ENCODE measurements at places on chromosomes 16 and 17. TPM values are rescaled to one million over a fixed set of nuclear protein-coding genes. Genes with fewer than 3 reads are reported as not detected.
A peak's percentile ranks its signal among the peaks of the same experiment; 100 is the strongest.

DNA sequence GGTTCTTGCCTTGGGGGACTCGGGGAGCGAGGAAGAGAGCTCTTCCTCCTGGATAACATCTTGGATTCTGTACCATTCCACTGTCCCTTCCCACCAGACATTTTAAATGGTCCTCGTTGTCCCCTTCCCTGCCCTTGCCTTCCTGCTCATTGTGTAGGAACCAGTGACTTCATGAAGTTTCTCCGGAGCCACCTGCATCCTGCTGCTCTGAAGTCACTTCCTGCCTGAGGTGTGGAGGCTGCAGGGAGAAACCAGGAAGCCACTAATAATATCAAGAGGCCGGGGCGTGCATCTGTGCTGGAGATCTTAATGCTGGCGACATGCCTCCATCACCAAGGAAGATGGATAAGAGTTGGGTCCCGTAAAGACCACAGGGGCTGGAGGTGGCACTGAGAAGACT lies 6.2 kb upstream of the SLC16A13 start:
- peak; percentile 69 for DNase-seq

DNA sequence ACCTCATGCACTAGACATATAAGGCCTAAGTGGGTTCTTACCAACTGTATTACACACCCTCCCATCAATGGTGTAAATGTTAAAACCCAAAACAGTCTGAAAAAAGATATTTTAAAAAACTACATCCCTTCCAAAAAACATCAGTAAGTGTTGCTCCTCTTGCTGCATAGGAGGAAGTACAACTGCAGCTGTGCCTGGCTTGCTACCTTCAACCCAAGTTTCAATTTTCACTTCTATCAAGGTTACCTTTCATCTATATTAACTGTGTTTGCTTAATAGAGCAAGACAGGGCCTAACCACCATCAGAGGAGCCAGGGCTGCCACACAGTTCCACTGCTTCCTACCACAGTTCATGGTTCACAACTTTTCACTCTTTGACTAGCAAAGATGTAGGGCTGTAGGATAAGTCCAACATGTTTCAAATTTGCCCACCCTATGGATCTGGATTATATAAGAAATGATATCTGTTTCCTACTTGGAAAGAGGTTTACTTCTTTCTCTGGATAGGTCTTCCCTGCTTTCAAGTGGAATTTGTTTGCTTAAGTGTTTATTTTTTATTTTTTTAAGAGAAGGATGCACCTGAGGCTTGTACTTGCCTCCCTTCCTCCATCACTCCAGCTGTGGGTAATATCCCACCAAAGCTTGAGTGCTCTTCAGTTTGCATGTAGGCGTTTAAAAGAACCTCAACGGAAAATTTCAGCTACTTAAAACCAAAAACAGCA lies 56.7 kb downstream of the GRB7 start:
- DNase-seq, result no peak

DNA sequence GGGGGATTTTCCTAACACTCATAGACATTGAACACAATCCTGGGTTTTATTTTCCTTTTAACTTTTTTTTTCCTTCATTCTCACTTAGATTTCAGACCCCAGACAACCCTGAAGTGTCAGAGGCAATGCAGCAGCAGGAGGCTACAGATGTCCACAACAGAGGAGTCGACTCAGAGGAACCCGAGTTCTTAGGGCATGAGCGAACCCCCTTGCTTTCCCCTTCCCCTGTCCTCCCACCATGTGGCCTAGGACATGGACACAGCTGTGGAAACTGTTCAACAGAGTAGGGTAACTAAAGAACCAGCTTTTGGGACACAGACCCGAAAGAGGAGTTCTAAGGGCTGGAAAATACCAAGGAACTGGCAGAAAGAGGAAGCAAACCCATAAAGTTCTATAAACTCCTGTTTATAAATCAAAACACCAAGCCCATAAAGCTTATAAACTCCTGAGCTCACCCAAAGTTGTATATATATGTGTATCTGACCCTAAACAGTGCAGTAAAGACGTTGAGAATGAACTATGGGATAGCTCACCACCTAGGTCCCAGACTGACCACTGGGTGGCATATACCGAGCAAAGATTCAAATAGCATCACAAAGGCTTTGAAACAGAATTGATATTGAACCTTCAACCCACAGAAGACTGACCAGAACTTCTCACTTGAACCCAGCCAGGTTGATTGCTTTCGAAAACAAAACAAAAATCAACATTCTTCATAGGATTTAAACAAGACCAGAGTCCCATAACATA lies 33.9 kb downstream of the CMTM4 start:
- DNase-seq, result no peak

- peak; percentile 76 for DNase-seq
Measured at GRCh38 chr16:70437582-70438557, 1.0 kb downstream of the ST3GAL2 start.

The SEPTIN1 gene
- total RNA-seq, result 3.3 TPM

The SLC16A6 gene
- 7.2 TPM for total RNA-seq

The GJD3 gene
- total RNA-seq, result 3.6 TPM

DNA sequence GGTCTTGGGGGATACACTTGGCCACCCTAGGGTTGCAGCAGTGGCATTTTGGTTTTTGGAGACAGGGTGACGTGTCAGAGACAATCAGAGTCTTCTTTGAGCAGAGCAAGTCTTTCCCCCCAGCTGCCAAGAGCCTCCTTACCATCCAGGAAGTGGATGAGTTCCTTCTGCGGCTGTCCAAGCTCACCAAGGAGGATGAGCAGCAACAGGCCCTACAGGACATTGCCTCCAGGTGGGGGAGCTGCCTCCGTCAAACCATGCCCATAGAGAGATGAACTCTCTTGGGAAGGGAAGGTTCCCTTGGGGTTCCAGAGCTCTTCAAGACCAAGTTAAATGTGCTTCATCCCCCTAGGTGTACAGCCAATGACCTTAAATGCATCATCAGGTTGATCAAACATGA lies 11.3 kb downstream of the LIG3 start:
- DNase-seq, result no peak

DNA sequence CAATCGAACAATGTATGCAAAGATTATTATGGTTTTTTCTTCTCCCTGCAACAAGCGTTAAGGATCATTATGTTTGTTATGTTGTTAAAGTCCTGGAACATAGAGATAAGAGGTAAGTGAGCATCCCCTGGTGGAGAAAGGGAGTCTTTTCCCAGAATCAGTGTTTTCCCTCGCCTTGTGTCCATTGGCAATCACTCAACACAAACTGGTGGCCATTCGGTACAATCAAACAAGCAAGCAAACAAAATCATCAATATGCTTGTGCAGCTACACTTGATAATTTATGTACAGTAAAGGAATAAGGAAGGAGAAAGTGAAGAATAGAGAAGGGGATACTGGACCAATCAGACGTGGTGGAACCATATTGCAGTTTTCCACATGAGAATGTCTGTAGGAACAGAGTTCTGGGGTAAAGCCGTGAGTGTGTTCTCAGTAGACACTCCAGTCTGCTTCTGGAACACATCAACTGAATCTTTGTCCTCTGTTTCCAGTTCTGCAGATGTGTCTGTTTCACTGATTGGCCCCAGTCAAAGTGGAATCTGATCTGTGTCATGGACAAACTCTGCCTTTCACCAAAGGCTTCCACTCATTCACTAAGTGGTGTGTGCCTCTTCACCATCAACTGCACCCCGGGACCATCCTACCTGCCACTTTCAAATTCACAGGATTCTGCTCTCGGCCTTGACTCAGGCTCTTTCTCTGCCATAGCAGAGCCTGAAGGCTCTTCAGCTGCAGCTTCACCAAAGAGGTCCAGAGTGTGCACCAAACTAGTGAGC lies 169.5 kb downstream of the AHSP start:
- peak; percentile 68 for DNase-seq

DNA sequence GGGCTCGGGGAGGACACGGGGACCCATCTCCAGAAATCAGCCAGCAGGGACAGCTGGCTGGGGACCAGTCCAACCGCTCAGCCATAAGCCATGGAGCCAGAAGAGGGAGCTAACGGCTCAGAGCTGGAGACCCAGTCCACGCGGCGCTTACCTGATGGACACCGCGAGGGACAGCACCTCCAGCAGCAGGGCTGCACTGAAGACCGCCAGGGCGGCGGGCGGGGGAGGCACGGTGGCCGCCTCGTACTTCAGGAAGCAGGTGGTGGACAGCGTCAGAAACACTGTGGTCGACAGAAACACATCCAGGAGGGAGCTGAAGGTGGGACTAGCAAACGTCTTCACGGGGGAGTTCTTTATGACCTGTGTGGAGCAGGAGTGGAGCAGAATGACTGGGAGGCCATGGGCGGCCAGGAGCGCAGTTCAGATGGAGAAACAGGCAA lies 102.6 kb upstream of the CREBBP start:
- DNase-seq, result peak; percentile 78

GRCh38 chr16:48054881-48055601 lies 100.8 kb downstream of the ABCC12 start:
- DNase-seq, result peak; percentile 53

DNA sequence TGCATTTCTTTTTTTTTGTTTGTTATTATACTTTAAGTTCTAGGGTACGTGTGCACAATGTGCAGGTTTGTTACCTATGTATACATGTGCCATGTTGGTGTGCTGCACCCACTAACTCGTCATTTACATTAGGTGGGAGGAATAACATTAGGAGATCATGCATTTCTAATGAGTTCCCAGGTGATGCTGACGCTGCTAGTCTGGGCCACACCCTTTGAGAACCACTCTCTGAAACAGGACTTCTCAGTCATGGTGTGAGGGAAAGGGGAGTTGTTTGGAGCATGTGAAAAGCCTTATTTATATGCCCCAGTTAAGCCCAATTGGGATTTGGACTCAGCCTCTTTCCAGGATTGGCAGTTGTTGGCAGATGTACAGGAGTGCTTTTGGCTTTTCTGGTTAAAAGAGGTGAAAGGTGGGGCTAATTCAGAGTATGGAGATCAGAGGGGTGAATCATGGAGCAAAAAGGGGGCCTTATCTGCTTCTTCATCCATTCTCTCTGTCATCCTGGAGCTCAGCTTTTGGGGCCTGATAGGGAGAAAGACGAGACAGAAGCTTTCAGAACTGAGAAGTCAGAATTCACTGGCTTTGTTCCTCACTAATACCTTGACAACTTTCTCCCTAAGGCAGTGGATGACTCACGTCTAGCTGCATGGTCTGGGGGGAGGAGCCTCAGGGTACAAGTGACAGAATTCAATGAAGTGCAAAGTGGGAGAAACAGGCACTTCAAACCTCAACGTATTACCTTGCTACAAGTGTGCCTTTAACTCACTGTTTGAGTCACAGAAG lies 180.0 kb upstream of the CACNG3 start:
- DNase-seq, result no peak

The CIAPIN1 gene
- 69.6 TPM for total RNA-seq

The BCAR1 gene
- total RNA-seq, result 51.3 TPM

The C17orf50 gene
- total RNA-seq, result 0.40 TPM

The GAS2L2 gene
- 11.5 TPM for total RNA-seq

DNA sequence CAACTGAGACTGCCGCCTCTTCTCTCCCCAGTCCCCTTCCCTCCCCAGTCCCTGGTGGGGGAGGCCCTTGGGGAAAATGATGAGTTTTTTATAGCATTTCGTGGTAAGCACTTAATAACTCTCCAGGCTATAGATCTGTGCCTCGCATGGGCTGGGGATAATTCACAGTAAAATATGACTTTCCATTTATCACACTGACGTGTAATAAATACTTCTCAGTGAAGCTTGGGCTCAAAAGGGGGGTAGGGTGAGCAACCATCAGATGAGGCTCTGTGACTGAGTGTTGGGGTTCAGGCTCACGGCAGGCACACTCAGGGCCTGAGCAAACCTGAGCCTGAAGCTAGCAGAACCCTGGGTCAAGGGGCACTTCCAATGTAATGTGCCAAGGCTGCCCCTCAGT lies 101.6 kb downstream of the CCT6B start:
- DNase-seq, result no peak

DNA sequence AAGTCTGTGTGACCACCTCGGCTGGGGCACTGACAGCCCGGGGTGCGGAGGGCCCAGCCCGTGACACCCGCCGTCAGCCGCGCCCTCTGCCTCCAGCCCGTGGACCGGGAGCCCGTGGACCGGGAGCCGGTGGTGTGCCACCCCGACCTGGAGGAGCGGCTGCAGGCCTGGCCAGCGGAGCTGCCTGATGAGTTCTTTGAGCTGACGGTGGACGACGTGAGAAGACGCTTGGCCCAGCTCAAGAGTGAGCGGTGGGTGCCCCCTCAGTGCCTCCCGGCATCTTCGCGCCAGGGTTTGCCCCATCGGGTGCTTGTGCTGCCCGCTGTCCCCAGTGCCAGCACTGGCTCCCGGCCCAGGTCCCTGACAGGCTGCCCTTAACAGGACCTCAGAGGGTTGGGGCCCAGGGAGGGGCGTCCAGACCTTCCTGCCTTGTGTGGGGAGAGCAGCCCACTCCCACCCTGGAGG lies 13.7 kb downstream of the CENPX start:
- DNase-seq, result no peak

DNA sequence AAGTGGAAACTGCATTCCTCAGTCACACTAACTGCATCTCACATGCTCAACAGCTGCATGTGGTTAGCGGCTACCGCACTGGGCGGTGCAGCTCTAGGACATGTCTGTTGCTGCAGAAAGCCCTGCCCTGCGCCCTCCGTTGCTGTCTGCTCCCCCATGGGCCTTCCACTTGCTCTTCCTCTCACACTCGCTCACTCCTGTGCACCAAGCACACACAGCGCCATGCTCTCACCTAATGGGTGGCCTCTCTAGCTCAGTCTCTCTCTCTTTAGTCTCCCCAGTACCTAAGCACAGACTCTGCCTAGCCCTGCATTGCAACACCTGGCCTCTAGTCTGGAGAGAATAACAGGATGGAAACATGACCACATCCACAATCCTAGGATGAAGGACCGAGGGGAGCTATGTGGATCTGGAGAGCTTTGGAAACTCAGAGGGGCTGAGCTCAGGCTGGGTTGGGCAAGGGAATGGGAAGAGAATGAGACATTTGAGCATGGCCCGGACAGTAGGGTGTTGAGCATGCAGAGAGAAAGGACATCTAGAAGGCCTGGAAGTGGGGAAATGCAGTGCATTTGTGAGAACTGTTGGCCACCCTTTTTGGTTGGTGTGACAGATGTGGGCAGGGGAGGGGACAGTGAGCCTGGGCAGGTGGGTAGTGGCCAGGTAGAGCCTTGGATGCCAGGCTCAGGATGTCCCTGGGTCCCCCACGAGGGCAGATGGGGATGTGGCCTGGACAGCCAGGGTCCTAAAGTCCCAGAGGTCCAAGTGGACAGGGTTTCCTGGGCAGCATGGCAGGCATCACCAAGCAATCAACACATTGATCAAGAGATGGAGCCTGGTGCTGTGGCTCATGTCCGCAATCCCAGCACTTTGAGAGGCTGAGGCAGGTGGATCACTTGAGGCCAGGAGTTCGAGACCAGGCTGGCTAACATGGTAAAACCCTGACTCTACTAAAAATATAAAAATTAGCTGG lies 16.1 kb downstream of the SGCA start:
- DNase-seq, result no peak

The TBC1D3H gene
- not detected for total RNA-seq

The ZNF689 gene
- 9.5 TPM for total RNA-seq

GRCh38 chr17:68775318-68775717 lies 174.2 kb upstream of the FAM20A start:
- no peak for DNase-seq
